ENCODE measurements at places on chromosomes 4 and X. TPM values are rescaled to one million over a fixed set of nuclear protein-coding genes. Genes with fewer than 3 reads are reported as not detected.

Gene FDCSP
- total RNA-seq = not detected

Gene C4orf50
- 6.4 TPM for total RNA-seq

Gene CITED1
- total RNA-seq = 6.3 TPM

Gene C4orf54
- 0.20 TPM for total RNA-seq

Gene UGT2B10
- total RNA-seq = not detected

Gene GPRIN3
- 29.5 TPM for total RNA-seq

Gene F8A2
- not detected for total RNA-seq

Gene FGFR3
- total RNA-seq = 36.2 TPM

- no peak overlapping the region for H3K27ac ChIP-seq
- no peaks in the 10 kb centered on the region for H3K4me1 ChIP-seq
- DNase-seq = no peak
- H3K4me3 ChIP-seq = no peak overlapping the region
Observed at GRCh38 chrX:21863241-21863640, 7.5 kb downstream of the YY2 start.

DNA sequence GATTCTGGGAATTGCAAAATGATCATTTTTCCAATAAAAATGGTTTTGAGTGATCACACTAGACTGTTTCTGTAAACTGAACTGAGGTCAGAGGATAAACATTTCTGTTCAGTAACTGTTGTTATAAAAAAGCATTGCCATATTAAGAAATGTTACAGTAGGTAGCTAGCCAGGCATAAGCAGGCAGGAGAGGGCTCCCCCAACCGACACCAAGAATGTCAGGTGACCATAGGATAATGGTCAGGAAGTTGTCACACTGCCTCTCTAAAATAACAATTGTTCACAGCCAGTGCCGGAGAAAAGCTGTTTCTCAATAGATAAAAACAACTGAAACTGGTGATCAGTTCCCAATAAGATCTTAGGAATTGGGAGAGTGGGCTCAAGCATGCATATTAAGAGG lies 306.2 kb upstream of the SLIT2 start:
- no peak for DNase-seq
- H3K27me3 ChIP-seq = no peaks in the 10 kb centered on the region
- no peaks in the 10 kb centered on the region for H3K36me3 ChIP-seq
- H3K4me1 ChIP-seq = no peaks in the 10 kb centered on the region

GRCh38 chr4:99696801-99697200 lies 39.2 kb upstream of the C4orf54 start:
- no peaks in the 10 kb centered on the region for H3K4me1 ChIP-seq
- H3K27ac ChIP-seq = no peak overlapping the region

DNA sequence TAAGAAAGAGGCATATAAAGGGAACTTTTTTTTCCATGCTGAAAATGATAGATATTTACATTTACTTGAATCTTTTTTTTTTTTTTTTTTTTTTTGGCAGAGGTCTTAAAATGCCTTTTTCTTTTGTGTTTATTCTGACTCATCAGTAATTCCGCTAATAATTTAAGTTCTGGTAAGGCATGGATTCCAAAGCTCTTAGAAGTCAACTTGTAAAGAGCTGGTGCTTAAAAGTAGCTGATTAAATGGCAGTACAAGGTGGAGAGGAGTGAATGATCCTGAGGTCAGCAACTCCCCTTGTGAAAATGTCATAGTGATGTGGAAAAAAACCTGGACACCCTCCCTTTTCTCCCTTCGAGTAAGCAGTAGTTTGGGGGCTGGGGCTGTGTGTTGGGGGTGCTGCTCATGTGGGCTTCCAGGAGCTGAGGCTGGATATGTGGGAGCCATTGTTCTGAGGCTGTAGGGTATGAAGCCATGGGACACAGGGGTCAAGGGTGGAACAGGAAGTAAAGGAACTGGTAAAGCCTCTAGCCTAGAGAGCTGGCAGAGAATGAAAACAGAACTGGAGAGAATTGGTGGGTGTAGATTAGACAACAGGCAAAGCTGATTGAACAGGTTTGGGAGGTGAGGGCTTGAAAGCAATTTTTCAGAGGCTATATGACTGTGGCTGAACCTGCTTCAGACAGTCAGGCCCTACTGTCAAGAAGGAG lies 41.0 kb upstream of the PITX2 start:
- DNase-seq = no peak
- H3K4me3 ChIP-seq = no peak overlapping the region
- no peaks in the 10 kb centered on the region for H3K36me3 ChIP-seq
- H3K27ac ChIP-seq = no peak overlapping the region

DNA sequence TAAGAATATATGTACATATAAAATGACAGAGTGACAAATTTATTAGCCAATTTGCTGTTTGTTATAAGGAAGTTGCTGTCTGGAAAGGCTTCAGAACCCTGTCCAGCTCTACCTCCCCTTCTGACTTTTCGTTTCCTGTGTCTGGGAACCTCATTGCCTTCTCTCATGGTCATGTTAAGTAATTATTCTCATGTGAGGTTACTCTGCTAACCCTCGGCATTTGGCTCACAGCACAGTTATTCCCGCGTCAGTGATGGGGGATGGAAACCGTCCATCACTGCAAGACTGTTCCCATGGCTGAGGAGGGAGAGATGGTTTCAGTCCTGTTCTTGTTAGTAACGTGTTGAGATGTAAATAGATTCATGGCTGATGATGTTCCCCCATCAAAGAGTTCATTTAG lies 11.9 kb downstream of the EDNRA start:
- H3K4me3 ChIP-seq = no peak overlapping the region
- no peaks in the 10 kb centered on the region for H3K4me1 ChIP-seq
- no peak overlapping the region for H3K27ac ChIP-seq
- H3K36me3 ChIP-seq = no peaks in the 10 kb centered on the region

DNA sequence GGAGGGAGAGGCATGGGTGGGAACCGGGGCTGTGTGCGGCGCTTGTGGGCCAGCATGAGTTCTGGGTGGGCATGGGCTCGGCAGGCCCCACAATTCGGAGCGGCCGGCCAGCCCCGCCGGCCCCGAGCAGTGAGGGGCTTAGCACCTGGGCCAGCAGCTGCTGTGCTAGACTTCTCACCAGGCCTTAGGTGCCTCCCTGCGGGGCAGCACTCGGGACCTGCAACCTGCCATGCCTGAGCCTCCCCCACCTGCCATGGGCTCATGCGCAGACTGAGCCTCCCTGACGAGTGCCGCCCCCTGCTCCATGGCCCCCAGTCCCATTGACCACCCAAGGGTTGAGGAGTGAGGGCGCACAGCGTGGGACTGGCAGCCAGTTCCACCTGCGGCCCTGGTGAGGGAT lies 573.9 kb downstream of the TMA16 start:
- no peaks in the 10 kb centered on the region for H3K4me1 ChIP-seq
- H3K27me3 ChIP-seq = no peaks in the 10 kb centered on the region
- no peak overlapping the region for H3K4me3 ChIP-seq
- peaks cover 5% of the 10 kb centered on the region for H3K36me3 ChIP-seq

DNA sequence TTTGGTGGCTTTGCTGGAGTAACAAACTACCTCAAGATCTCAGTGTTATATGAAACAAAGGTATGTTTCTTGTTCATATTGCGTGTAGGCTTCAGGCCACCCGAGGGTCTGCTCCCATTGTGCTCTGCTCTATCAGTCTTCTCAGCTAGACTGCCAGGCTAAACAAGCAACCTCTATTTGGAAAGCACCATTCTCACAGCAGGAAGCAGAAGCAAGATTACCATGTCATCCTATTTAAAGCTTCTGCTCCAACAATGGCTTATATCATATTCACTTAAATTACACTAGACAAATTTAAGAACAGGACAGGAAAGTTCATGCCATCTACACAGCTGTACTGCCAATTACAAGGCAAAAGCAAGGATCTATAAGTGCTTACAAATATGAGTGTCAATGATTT lies 385.8 kb downstream of the PPARGC1A start:
- no peaks in the 10 kb centered on the region for H3K4me1 ChIP-seq
- no peak overlapping the region for H3K4me3 ChIP-seq
- no peaks in the 10 kb centered on the region for H3K36me3 ChIP-seq
- DNase-seq = no peak

DNA sequence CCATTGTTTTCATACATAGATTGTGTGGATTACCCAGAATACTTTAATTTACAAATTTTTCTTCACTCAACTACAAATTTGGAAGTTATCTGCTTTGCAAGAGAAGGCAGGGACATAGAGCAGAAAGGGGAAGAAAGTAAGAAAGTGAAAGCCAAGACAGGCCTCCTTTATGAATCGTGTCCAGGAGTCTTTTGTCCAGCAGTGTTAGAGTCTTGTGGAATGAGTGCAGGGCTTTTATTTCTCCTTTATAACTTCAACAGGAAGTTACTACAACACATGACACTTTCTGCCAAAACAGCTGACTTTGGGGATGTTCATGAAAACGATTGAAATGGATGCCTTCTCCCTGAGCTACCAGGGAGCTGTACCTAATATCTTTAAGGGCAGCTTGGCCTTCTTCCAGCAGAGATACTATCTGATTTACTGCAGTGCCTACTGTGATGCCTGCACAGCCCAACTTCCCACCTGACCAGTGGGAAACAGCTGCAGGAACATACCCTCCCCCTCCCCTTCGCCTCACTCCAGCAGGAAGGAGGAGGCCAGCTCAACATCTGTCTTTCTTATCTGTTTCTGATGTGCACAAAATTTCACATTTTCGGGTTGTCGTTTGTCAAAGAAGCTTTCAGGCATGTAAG lies 557.7 kb upstream of the SLIT2 start:
- no peak for DNase-seq
- peak overlapping the region; percentile 65 for H3K27ac ChIP-seq
- no peak overlapping the region for H3K4me3 ChIP-seq

- H3K36me3 ChIP-seq = no peaks in the 10 kb centered on the region
- no peak for DNase-seq
- H3K27ac ChIP-seq = no peak overlapping the region
- no peaks in the 10 kb centered on the region for H3K27me3 ChIP-seq
Observed at GRCh38 chr4:103361926-103362325, 163.8 kb upstream of the CENPE start.

DNA sequence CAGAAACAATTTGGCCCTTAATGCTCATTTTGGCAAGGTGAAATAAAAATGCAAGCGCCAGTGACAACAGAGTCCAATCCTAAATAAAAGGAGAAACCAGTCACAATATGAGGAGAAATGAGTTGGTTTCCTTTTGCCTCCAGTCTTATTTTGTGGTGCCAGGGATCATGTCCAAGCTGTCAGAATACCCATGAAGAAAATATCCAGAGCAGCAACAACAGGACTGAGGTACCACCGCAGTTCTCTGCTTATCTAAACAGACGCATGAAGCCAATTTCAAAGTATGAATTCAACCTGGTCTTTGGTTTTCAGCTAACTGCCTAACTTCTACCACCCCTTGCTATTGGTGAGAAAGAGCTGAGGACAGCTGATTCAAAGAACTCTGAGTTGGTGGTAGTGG lies 199.9 kb upstream of the MAGEB2 start:
- no peak overlapping the region for H3K4me3 ChIP-seq
- H3K27ac ChIP-seq = no peak overlapping the region
- no peaks in the 10 kb centered on the region for H3K27me3 ChIP-seq
- no peaks in the 10 kb centered on the region for H3K36me3 ChIP-seq
- no peaks in the 10 kb centered on the region for H3K4me1 ChIP-seq

GRCh38 chr4:10670321-10670720 lies 14.2 kb downstream of the CLNK start:
- no peaks in the 10 kb centered on the region for H3K36me3 ChIP-seq
- H3K27me3 ChIP-seq = no peaks in the 10 kb centered on the region
- DNase-seq = peak; percentile 49
- peaks cover 3% of the 10 kb centered on the region for H3K4me1 ChIP-seq

DNA sequence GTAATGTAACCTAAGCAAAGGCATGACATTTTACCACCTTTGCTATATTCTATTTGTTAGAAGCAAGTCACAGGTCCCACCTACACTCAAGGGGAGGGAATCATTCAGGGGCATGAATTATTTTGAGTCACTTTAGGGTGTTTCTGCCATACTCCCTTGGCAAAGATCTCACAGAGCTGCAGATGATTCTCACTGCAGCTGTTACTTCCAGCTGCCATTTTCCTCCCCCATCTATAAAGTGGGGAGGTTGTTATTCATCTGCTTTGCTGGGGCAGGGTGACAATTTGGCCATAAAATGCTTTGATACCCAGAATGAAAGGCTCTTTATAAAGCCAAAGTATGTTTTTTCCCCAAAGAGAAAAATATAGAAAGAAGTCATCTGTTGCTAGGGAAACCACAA lies 136.5 kb upstream of the SMIM31 start:
- H3K4me3 ChIP-seq = no peak overlapping the region
- H3K36me3 ChIP-seq = no peaks in the 10 kb centered on the region
- H3K27me3 ChIP-seq = no peaks in the 10 kb centered on the region
- no peaks in the 10 kb centered on the region for H3K4me1 ChIP-seq

- DNase-seq = peak; percentile 80
- peaks cover 29% of the 10 kb centered on the region for H3K4me1 ChIP-seq
- peaks cover 18% of the 10 kb centered on the region for H3K27me3 ChIP-seq
- H3K4me3 ChIP-seq = peak overlapping the region; percentile 56
- no peaks in the 10 kb centered on the region for H3K36me3 ChIP-seq
Observed at GRCh38 chr4:24470666-24471485, 113.5 kb downstream of the DHX15 start.

DNA sequence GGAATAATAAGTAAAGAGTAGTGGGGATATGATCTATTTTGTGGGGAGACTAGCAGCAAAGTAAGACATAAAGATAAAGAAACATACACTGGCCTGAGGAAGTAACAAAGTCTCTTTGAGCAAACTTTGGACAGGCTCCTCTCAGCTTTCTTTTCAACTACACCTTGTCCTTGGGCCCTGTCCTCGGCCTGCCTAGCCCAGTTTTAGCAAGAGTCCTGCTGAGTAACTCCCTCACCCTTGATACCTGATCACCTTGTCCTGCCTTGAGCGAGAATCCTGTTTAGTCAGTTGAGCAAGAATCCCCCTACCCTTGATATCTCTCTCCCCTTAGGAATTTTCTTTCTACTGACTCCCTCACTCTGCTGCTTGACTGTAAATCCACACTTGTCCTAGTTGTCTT lies 11.5 kb downstream of the HNRNPH2 start:
- H3K36me3 ChIP-seq = no peaks in the 10 kb centered on the region
- no peak for DNase-seq
- H3K27me3 ChIP-seq = peaks cover 10% of the 10 kb centered on the region
- H3K27ac ChIP-seq = no peak overlapping the region

DNA sequence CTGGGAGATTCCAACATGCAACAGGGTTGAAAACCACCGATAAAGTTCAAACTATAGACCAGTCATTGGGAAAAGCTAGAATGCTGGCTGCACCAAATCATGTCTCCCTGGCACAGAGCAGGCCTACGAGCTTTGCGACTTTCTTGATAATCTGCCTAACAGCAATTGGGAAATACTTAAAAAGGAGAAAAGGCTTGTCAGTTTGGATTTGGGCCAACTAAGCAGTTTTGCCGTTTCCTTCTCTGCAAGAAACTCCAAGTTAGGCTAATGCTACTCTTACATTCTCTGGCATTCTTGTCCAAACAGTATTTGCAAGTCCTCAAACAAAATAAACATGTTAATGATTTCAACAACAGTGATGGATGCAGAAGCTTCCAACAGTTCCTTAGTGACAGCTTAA lies 87.9 kb downstream of the PDK3 start:
- peaks cover 2% of the 10 kb centered on the region for H3K27me3 ChIP-seq
- no peak overlapping the region for H3K4me3 ChIP-seq
- H3K4me1 ChIP-seq = no peaks in the 10 kb centered on the region
- H3K36me3 ChIP-seq = peaks cover 3% of the 10 kb centered on the region

GRCh38 chr4:43014256-43014655 lies 121.7 kb downstream of the GRXCR1 start:
- no peak for DNase-seq
- H3K27ac ChIP-seq = no peak overlapping the region
- no peak overlapping the region for H3K4me3 ChIP-seq
- H3K36me3 ChIP-seq = no peaks in the 10 kb centered on the region
- no peaks in the 10 kb centered on the region for H3K27me3 ChIP-seq

- no peak overlapping the region for H3K27ac ChIP-seq
- H3K4me1 ChIP-seq = no peaks in the 10 kb centered on the region
- peaks cover 5% of the 10 kb centered on the region for H3K27me3 ChIP-seq
- no peak overlapping the region for H3K4me3 ChIP-seq
- no peaks in the 10 kb centered on the region for H3K36me3 ChIP-seq
Observed at GRCh38 chrX:45274576-45274975, 73.9 kb upstream of the DIPK2B start.
